ENCODE measurements at places on chromosomes 5 and 9.

DNA sequence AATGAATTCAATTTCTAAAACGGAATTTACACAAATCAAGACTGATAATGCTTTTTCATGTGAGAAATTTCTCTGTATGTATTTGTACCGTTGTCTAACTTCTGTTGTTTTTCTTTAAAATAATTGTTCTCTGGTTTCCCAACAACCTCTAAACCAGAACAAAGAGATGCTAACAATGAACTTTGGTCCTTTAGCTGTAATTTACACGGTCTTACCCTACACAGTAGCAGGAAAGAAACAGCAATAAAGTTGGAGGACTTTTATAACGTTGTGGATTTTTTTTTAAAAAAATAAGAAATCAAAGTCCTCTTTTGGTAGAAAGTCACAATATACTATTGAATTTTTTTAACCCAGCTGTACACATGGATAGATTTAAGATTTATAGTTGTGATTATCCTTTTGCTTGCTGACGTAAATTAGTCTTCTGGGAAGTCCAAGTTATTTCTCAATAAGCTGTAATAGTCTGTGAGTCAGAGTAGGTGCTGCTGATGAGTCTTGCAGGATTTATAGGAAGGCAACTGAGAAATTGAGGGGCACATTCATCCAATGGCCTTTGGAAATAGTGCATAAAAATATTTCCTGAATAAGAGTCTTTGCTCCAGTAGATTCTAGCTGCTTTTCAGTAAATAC is 76.8 kb upstream of the PCSK1 start:
- no peak for DNase-seq

DNA sequence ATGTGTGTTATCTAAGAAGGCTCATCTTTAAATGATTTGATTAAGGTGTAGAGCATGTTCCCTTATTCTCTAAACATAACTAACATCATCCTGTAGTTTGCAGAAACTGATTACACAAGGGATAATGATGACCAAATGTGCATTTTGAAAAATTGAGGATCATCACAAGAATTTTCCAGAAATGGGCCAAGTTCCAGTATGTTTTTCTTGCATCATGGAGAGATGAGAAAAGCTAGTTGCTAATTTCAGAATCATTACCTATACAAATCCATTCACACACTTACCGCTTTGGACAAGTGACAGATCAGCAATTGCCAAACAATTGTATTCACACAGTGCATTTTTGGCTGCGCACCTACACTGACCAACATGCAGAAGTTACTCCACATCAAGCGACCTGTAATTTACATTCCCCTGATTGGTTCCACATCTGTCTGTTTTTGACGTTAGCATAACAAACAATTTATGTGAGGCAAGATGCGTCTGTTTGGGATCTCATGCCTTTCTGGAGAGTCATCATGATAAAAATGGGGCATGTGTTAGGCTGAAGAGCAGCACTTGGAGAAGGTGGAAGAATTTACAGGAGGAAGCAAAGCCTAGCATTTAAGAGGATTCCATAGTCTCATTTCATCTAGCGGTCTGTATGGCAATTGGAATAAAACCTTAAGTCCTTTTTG is 2.8 kb upstream of the BNC2 start:
- no peak for DNase-seq

DNA sequence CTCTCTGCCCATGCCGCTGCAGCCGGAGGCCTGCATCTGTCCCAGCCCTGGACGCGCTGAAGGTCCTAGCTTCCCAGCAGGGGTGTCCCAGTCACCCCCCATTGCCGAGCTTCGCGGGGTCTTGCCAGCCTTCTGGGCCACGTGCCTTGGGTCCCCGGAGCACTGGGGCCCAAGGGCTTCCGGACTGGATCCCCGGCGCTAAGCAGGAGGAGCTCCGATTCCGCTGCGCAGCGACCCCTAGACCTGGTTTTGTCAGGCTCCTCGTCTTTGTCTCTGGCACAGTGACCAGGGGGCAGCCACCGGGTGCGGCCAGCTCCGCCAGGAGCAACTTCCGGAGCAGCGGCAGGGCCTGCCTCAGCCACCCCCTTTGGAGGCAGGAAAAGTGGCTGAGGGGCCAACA is 3.3 kb upstream of the IRX1 start:
- DNase-seq, result no peak

DNA sequence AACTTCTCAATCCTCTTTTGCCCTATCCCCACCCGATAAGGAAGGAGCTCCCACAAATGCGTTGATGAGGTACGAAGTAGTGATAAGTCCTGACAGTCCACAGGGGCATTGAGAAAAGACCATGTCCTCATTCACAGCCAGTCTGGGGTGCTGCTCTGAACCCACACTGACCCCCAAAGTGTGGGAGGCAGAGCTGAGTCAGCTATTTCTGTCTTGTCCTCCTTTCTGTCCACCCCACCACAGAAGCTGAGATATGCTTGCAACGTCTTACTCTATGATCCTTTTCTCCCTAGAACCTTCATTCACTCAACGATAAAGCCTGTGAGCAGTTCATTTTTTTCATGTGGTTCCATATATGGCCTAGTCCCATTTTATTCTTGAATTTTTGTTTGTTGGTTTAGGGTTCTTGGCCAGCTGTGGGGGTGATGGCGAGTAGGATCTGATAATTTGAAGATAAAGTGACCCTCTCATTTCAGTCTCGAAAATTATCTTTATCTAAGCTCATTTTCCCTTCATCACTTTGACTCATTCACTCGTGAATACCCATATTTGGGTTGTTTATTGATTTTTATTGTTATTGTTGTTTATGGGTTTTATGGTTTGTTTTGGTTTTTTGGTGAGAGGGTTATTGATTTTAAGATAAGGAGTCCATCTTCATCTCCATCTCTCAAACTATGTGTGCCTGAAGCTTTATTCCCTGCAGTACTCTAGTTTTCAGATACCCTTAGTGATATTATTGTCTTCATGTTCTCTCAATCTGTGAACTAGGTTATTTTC is 58.5 kb upstream of the ZNF366 start:
- no peak for DNase-seq

- DNase-seq, result peak; percentile 77
Observed at GRCh38 chr5:16666883-16667398, 50.1 kb upstream of the RETREG1 start.

DNA sequence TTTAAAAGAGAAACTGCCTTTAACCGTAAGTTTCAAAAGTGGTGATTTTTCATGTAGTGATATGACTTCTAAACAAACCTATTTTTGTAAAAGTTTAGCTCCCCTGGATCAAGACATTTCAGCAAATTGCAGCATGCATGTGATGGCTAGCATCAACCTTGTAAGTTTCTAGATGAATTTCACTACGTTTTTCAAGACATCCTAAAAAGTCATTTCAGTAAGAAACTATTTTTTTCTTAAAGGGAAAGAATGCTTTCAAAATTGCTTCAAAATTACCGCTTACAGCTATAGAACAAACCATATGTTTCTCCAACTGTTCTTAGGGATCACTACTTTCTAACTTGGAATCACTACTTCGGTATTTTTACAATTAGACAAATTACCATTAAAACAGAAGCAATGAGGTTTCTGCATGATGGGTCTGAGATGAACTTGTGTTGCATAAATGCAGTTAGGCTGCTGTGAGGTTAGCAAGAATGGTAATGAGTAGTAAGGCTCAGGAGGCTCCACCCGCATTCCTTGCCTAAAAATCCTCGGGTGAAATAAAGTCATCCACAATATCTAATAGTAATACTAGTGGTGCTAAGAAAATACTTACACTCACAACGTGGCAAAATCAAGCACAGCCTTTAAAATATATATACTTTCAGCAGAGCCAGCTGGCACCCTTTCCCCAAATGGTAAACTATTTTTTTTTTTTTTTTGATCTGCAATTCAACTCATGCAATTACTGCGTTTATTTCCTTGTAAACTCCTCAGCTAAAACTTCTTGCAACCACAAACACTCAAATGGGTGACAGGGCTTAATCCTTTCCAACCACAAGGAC is 53.8 kb downstream of the CDC14B start:
- no peak for DNase-seq

DNA sequence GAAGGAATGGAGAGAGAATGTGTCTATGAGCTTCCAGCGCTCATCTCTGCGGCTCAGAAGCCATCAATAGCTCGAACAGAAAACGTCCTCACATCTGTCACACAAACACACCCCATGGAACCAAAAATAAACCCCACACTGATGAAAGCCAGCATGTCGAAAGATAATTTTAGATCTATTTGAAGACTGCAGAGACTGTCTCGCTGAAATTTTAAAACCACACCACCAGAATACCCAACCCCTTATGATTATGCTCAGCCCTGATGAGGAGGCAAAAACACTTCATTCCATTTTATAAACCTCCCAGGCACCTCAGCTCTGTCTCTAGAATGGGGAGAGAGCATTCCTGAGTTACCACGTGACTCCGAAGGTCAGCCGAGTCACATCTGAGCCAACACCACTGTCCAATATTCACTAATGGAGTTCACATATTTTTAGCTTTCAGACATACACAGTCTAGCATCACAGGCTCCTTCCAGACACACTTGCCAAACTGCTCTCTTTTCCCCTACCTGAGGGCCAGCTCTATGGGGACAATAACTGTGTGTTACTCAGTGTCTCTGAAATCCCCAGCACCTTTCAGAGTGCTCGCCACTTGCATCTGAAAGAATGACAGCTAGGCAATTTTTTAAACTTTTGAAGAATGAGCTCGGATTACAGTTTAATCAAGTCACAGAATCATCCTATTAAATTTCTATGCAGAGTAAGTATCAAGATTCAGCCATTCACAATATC is 63.2 kb downstream of the SERINC5 start:
- DNase-seq, result no peak

GRCh38 chr9:38183994-38184568 is 115.1 kb upstream of the SHB start:
- no peak for DNase-seq

DNA sequence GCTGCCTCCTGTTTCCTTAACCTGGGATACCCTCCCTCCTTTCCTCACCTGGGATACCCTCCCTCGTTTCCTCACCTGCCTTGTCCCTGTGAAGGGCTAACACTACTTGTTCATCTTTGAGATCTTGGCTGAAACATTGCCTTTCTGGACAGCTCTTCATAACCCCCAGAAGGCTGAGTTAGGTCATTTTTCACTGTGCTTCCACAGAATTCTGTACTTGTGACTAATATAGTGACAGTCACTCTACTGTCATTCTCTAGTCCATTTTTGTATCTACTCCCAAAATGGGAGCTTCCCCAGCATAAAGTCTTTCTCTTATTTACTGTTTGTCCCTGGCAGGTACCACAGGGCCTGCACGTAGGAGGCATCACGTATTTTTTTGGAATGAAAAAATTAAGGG is 21.5 kb upstream of the DAB2 start:
- no peak for DNase-seq

DNA sequence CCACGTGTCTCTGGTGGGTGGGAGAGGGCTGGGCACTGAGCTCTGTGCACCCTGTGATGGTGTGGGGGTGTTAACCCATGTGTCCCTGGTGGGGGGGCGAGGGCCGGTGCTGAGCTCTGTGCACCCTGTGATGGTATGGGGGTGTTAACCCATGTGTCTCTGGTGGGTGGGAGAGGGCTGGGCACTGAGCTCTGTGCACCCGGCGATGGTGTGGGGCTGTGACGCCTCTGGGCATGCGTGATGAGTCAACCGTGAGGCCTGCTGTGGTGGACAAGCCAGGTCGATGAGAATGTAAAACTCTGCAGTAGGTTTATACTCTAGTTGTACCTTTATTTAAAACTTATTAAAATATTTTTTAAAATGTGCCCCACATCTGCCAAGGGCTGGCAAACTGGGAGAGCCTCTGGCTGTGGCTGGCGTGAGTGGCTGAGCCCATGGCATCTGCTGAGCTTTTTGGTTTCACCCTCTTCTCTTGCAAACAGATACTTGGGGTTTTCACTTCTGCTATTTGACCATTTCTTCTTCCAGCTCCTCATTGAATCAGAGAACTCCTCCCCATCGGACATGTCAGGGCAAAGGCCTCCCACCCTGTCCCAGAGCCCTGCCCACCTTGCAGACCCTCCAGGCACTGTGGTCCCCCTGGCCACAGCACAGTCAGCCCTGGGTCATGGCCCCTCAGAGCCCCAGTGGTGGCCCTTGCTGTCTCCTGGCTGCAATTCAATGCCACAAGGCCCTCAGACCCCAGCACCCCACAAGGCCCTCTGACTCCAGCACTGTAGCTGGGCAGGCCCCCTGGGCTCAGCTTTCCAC is 18.5 kb upstream of the EXOC3 start:
- DNase-seq, result no peak

DNA sequence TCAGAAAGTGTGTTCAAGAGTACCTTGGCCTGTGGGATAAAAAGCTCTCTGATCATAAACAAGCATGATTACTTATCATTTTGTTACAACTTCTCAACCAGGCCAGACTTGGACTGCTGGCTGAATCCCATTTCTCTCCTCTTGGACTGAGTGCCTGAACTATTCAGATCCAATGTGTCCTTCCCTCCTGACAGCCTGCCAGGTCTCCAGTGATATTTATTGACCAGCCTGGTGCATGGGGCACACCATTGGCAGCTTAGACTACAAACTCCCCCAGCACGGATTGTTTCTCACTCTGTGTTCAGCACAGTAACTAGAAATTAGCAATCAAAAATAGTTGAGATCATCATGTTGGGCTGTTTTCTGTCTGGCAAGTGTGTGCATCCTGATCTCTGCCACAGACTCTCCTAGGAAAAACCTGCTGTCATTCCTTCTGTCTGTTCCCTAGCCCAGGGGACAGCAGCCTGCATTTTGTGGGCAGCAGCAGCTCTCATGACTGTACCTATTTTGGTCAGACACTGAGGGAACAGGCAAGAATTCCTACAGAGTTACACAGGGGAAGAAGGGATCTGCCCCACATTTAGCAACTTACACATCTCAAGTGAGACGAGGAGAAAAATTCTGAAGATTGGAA is 348.1 kb downstream of the ADAMTS6 start:
- no peak for DNase-seq

GRCh38 chr9:77864211-77864889 is 167.3 kb downstream of the GNAQ start:
- no peak for DNase-seq

DNA sequence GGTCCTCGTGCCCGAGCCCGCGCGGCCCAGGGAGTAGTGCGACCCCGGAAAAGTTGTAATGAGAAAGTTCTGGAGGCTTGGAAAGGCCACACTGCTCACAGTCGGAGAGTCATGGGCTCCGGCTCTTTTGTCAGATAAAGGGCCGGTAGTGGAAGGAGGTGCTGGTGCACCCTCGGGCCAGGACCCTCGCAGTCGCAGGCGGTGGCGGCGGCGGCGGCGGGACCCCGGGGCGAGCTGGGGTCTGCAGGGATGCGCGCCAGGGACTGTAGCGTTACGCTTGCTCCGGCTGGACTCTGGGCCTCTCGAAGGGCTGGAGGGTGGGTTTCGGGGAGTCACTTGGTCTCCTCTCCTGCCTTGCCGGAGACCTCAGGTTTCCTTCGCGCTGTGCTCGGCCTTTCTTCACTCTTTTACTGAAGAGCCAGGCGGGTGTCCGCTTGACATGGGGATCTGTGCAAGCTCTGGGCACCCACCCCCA is 1.5 kb downstream of the RORB start:
- no peak for DNase-seq

DNA sequence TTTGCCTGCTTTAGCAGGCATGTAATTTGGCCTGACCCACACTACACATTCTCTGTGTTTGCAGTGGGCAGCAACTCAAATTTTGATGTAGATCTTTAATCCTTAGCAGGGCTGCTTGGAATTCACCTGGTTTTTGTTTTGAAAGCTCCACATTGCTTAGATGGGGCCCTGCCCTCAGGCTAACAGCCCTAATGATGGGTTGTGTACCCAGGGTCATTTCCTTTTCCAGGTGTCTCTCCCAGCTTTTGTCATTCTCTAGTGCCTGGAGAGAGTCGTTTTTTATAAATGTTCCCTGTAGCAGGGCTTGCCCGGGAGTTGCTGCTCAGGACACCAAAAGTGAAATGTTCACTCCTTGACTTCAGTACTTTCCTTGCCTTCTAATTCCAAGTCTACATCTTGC is 126.3 kb downstream of the TRIO start:
- no peak for DNase-seq

- DNase-seq, result no peak
Observed at GRCh38 chr5:10497554-10497953, 55.9 kb downstream of the ROPN1L start.

All from Right ventricle myocardium inferior (tissue), 1 donor.